Cortex of kidney (tissue), 1 donor: ENCODE measurements at places on chromosomes 5 and 9.

DNA sequence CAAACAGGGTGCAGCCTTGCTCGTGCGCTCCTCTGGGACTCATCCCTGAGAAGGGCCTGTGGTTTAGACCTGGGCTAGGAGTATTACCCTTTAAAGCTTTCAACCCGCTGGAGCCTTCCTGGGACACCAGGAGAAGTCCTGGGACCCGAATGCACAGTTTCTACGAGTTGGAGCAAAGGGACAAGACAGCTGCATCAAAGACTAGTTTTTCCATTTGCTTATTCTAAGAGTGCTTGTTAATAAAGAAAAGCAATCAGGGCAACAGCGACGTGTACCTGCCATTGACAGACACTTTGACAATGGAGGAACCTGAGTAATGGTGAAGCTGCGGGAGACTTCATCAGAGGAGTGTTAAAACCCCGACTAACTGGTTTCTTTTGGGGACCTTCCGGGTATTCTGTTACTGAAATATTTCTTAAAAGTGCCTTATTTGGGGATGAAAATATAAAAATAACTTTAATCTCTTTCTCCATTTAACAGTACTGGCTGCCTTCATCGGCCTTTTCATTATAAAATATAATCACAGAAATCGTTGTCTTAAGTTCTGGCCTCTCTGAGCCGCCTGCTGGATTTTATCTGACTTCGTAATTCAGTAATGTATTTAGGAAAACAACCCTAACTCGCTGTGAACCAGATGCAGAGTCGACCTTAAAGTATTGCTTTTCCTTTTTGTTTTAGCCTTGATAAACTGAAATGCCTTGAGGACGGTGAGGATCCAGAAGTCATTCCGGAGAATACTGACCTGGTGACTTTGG, 732 bp downstream of the SNAPC3 start:
- no peak for DNase-seq

DNA sequence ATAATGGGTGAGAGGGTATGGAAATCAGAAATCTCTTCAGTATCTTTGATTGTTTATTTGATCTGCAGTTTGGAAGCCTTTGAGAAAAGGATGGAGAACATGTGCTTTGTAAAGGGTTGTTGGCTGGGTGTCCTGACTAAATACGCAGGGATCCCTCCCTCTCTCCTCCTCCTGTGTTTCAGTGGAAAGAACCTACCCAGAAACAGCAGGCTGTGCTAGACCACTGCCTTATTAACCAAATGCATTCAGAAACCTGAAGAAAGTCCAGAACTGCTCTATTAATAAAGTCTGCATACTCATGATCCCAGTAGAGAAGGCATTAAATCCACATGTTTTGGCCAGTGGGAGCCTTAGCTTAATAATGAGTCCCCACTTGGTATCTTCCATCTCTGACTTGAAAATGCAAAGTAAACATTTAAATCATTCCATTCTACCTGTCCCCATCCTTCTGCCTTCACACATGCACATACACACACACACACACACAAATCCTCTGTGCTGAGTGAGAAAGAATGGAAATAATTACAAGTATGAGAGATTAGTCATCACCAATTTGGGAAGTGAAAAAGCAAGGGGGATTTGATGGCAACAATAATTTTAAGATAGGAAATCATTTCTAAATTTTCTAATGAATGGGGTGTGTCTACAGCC, 10.0 kb upstream of the LECT2 start:
- no peak for DNase-seq

GRCh38 chr5:92380069-92380770, 997.1 kb upstream of the ARRDC3 start:
- DNase-seq, result no peak

GRCh38 chr9:134442486-134443173, 116.4 kb downstream of the RXRA start:
- no peak for DNase-seq

DNA sequence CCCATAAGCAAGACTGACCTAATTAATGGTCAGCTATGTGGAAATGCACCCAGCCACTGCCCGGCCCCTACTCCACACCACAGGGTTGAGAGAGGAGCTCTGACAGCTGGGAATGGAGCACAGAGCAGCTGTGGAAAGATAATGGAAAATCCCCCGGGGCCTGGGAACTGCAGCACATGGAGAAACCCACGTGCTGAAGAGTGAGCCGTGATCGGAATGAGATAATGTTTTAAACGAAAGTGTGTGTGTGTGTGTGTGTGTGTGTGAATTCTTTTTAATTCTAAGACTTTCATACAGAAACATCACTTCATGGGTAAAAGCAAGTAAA, 13.1 kb upstream of the SLC12A7 start:
- DNase-seq, result no peak

DNA sequence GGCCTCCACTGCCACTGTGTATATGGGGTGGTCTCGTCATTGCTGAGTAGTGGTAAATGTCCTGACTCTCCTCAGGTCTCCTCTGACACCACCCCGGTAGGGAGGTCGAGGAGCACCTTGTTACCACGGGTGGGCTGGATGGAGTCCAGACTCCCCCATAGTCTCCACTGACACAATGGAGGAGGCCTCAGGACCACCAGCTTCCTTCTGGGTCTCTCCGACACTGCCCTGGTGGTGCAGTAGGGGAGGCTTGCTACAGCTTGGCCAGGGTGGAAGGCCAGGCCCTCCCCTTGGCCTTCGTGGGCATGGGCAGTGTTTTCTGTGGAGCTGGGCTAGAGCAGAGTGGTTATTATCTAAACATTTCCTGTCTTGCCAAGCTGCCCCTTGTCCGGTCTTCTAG, 15.4 kb upstream of the SH3PXD2B start:
- DNase-seq, result no peak

GRCh38 chr9:272251-273213, 57.9 kb downstream of the DOCK8 start:
- DNase-seq, result no peak

- no peak for DNase-seq
These were observed 331.2 kb downstream of the NR2F1-AS1 start for GRCh38 chr5:93249651-93250289.

- DNase-seq, result no peak
These were observed 60.8 kb downstream of the MTMR12 start for GRCh38 chr5:32251871-32252458.

- DNase-seq, result no peak
These were observed 41.7 kb downstream of the C5orf15 start for GRCh38 chr5:133926489-133927299.

DNA sequence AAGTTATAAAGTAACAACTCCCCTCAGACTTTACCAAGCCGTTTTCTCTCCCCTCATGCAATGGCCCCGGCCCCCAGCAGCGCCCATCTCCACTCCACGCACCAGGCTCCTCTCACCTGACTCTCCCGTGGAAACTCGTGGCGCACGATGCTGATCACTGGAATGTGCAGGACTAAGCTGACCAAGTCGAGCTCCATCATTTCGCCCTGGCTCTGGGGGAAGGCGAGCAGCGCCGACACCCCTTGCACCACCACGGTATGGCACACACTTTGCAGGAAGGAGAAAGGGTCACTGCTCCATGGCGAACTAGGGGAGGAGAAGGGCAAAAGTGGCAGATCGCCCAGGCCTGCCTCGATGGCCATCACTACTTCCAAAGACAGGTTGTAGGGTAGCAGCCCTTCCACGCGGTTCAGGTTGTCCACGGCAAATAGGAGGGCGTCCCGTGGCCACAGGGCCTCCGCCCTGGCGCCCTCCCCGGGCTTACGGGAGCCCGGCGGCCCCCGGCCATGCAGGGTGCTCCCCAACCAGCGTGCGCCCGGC, 1.2 kb downstream of the GRIN3A start:
- DNase-seq, result no peak

- DNase-seq, result no peak
These were observed 1941.4 kb upstream of the NUDT12 start for GRCh38 chr5:105503950-105504349.

GRCh38 chr5:109278141-109278540, 131.6 kb downstream of the PJA2 start:
- DNase-seq, result no peak

DNA sequence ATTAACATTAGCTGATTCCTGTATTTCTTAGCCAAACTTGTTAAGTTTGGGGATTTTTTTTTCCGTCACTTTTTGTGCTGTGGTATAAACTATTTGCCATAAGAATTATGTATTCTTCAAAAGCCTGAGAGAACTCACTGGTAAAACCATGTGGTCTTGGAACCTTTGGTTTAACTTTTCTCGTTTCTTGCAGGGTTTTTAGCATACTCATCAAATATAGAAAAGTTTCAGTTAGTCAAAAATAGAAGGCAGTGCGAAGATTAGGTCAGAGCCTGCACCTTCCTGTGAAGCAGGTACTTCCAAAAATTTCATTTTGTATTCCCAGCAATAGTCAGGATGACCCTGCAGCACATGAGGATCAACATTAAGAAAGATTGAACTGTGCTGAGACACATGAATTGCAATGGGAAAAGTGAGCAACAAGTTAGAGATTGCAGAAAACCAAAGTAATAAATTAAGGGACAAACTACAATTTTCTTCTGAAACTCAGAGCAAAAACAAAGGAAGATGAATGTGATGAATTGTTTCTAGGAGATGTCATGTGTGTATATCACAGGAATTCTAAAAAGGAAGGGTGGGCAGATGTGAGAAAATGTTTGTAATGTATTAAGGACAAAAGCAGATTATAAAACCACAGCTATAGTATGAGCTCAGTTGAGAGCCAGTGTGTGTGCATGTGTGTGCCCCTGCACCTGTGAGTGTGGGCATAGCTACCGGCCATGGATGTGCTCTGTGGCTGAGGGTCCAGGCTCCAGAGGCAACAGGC, 102.2 kb downstream of the ANGPTL2 start:
- DNase-seq, result no peak

DNA sequence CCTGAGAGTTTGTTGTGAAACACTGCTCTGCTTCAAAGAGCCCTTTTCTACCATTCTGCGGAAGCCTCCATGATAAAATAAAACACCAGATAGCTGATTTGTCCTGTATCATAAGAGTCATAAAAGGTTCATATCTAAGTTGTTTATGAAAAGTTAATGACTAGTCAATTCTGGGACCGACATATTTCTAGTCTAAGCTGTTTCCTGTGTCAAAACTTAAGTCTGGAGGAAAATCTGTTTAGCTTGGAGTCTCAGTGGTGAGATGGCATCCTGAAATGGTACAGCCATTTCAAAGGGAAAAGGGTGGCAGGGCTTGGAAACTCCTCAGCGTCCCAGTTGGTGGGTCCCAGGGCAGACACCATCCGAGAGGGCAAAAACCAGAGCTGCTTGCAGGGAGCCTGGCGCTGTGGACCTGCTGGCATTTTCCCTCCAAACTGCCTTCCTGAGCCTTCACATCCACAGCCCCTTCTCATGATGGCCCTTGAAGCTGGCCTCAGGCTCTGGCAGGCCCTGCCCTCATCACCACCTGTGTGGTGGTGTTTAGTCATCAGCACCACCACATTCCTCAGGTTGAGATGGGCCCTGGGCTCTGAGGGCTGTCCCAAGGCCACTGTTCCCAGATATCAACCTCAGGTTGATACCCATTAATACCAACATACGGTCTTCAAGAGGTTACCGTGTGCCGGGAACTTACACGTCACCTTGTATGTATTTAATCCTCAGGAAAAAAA, 184.0 kb downstream of the HSPA4 start:
- no peak for DNase-seq

GRCh38 chr9:117182046-117182445, 232.8 kb downstream of the ASTN2 start:
- DNase-seq, result no peak

DNA sequence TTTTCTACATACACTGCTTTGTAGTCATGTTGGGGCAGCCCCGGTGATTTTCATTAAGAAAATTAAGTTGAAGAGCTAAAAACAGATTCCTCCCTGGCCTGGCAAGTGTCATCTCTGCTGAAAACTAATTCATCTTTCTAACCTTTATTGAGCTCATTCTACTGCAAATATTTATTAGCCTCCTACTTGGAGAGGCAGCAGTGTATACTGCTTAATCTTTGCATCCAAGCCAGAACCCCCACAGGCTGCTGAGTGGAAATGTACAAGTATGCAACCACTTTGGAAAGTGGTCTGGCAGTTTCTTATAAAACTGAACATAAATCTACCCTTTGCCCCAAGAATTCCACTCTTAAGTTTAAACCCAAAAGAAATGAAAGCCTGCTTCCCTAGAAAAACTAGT, 223.4 kb downstream of the DRD1 start:
- DNase-seq, result no peak

DNA sequence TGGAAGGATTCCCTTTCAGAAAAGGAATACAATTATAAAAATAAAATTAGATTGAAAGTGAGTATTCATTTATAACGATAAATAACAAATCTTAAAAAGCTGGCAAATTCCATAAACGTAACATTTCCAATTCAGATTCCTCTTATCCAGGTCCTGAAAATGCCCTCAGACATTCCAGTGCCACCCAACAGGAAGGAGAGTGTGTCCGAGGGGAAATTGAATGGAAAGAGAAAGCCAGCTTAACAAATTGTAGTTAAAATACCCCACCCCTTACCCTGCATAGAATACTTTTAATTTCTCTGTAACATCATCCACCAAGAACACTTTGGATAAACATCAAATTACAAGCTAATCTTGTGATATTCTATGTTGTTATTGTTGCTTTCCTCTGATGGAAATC, 72.0 kb downstream of the ARHGEF28 start:
- DNase-seq, result no peak

DNA sequence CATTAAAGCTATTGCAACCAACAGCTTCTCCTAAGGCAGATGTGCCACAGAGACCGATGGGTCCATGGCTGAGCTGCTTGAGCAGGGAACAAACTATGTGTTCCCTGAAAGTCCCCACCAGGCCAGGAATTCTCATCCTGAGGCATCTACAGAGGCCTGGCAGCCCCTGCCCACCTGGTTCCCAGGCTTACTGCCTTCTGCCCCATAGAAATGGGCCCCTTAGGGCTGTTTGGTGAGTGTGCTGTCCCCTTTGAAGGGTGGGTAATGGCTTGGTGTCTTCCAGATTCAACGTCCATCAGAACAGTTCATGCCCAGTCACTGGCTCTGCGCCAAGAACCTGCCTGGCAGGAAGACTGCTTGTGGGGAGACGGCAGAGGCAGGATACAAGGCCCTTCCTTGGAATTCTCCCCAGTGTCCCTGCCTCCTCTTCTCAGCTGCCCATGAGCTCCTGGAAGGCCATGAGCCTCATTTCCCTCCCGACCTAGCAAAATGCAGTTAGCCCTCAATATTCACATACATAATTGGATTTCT, 3.8 kb upstream of the COL27A1 start:
- no peak for DNase-seq

- DNase-seq, result no peak
These were observed 26.9 kb downstream of the SPATA31C1 start for GRCh38 chr9:87944682-87945081.

GRCh38 chr5:127313847-127314473, 23.4 kb downstream of the MEGF10 start:
- DNase-seq, result no peak

- DNase-seq, result no peak
These were observed 278.8 kb downstream of the ENC1 start for GRCh38 chr5:74361406-74362358.

DNA sequence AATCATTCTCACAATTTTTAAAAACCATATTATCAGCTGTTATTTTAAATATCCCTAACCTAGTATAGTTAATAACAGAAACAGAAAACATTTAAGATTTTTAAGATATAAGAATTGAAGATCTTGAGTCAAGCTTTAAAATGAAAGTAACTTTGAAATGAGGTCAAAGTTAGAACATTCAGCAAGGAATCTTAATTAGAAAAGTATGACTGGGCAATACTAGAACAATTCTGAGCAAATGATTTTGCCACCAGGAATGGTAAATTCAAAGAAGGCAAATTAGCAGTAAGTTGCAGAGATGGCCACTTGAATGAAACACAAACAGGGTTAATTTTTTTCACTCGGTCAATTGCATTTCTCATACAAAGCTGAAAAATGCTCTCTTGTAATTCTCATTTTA, 117.9 kb downstream of the NXNL2 start:
- no peak for DNase-seq

- no peak for DNase-seq
These were observed 116.7 kb upstream of the PITX1 start for GRCh38 chr5:135150767-135151166.
